ENCODE measurements at places on chromosomes 2 and 18.
A peak's percentile ranks its signal among the peaks of the same experiment; 100 is the strongest.

DNA sequence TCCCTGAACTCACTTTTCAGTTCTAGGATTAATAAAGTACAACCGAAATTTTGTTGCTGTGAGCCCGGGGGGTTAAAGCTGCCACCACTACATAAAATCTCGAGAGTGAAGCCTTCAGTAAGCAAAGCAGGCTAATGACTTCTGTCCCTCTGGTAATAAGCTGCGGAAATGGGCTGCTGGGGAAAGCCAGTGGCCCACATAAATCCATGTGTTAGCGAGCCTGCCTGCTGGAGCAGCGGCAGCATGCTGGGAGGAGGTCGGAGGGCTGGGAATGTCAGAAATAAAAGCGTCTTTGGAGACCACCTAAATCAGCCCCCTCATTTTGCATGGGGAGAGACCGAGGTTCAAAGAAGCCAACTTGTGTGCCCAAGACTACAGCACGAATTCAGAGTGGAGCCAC, 371.7 kb downstream of the TNS1 start:
- no peak for DNase-seq

GRCh38 chr2:181389524-181389923, 67.7 kb upstream of the ITGA4 start:
- DNase-seq: no peak

GRCh38 chr2:119856469-119856901, 96.8 kb downstream of the PTPN4 start:
- no peak for DNase-seq

- no peak for DNase-seq
Measured at GRCh38 chr2:12314127-12314760, 402.5 kb upstream of the TRIB2 start.

- no peak for DNase-seq
Measured at GRCh38 chr2:26522325-26522724, 44.4 kb upstream of the OTOF start.

- DNase-seq: no peak
Measured at GRCh38 chr2:15942711-15943345, 2.5 kb downstream of the MYCN start.

DNA sequence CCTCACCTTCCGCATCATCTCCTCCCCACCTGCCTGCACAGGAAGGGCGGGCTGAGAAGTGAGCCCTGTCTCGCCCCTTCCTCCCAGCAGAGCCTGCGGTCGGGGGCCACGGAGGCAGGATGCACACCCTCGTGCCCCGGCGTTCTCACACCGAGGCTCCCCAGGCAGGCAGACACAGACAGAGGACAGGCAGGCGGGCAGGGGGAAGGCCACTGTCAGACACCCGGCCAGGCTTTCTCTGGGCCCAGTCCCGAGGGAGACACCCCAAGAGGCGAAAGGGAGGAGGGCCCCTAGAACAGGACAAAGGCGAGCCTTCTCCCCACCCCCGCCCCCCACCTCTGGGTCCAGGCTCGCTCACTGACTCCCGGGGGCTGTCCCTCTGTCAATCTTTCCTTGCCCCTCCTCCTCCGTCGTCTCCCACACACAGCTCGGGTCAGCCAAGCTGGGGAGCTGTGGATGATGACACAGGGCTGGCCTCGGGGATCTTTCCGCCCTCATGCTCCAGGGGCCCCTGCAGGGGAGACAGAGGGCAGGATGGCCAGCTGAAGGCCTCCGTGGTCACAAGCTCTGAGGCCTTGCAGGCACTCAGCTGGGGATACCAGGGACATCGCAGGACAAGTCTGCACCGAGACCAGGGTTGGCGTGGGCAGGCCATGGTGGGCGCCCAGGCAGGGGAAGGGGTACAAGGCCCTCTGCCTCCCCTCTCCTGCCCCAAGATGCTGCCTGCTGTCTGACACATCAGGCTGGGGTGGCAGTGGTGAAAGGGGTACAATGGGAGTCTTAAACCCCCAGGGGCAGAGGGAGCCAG, 24.9 kb downstream of the BIN1 start:
- DNase-seq: no peak

- no peak for DNase-seq
Measured at GRCh38 chr2:181944164-181944913, 41.3 kb upstream of the PPP1R1C start.

GRCh38 chr2:188975497-188976102, 1.4 kb downstream of the COL3A1 start:
- DNase-seq: no peak

DNA sequence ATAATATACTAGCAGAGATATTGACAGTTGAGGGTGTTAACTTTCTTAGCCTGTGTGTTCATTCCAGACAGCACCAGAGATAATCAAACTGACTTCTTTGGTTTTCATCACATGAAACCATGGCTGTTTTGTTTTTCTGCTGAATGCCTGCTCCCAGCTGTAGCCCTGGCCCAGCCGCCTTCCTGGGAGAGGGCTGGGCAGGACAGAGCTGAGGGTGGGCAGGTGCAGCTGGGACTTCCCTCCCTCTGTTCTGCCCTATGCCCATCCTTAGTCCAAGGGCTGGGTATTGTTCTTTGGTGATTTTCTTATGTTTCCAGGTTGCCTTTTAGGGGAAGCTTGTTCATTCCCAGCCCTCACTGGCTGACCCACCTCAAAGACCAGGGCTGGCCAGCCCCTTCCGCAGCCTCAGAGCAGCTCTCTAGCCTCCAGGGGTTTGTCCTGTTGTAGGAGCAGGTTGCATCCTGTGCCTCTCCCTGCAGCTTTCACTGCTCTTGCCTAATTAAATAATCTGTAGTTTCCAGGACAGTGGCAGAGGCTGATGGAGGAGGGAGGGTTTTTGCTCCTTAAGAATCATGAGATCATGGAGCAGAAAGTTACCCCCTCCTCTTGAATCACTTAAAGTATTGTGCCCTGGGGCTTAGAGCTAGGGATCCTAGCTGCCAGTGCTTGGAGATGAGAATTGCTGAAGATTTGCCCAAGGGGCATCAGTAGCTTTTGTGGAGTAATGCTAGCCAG, 61.4 kb downstream of the MTCL1 start:
- DNase-seq: no peak

DNA sequence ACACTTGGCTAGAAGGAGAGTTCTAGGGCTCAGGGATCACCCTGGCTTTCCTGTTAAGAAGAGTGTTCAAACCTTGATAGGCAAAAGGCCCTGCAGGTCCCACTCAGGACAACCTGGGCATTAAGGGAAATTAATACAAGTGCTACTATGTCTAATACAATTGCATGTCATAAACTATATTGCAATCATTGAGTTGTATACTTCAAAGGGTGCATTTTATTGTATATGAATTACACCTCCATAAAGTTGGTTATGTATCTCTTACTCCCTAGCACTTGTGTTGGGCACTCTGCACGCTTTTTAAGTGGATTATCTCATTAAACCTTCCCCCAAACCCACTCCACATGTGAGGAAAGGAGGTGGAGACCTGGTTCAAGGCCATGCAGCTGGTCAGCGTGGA, 172.1 kb upstream of the GLI2 start:
- no peak for DNase-seq

- no peak for DNase-seq
Measured at GRCh38 chr2:72038524-72038923, 109.1 kb downstream of the CYP26B1 start.

DNA sequence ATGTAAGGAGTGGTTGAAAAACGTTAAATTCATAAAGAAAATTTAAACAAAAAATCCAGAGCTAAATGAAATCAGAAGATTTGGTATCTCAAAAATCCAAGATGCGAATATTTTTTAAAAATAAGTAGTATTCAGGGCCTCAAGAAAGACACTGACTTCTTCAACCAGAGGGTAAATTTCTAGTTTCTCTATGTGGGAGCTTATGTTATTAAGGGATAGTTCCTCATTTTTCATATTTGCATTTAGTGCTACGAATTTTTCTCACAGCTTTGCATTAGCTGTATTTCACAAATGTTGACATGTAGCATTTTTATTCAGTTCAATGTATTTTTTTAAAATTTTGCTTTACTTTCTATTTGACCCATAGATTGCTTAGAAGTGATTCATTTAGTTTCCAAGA, 454.7 kb downstream of the CBLN2 start:
- no peak for DNase-seq

DNA sequence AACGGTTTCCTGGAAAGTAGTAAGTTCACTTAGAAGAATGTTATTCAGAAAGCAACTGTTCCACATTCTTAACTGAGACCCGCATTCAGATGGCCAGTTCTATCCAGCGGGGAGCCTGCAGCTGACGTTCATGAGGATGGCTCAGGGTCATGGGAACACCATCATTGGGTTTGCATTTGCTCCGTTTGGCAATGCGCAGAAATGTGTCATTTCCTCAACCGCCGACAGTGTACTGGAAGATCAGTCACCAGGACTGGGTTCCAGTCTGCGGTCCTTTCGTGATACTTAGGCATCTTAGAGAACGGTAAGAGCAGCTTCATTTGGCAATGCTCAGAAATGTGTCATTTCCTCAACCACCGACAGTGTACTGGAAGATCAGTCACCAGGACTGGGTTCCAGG, 104.0 kb downstream of the DNER start:
- DNase-seq: no peak

DNA sequence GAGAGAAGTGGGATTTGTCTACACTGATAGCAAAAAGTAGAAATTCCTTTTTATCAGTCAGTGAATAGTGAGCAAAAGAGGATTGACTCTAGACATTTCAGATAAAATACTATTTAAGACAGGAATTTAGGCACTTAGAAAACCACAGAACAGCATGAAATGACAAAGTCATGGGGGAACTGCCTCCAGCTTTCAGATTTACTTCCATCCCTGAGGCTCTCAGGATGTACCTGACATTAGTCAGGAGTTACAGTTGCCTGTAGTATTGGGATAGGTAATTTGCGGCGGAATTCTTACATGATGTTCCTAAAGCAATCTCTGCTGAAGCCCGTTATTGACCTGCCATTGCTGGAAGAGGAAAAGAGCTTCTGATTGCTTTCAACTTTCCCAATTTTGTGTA, 337.1 kb upstream of the MAP2 start:
- no peak for DNase-seq

GRCh38 chr18:44437603-44438002, 243.1 kb upstream of the SETBP1 start:
- DNase-seq: no peak

- no peak for DNase-seq
Measured at GRCh38 chr2:157329524-157329923, 3.9 kb upstream of the ERMN start.

GRCh38 chr2:226932443-226932842, 96.6 kb downstream of the RHBDD1 start:
- DNase-seq: no peak

GRCh38 chr2:59019566-59020159, 778.5 kb upstream of the FANCL start:
- DNase-seq: no peak

DNA sequence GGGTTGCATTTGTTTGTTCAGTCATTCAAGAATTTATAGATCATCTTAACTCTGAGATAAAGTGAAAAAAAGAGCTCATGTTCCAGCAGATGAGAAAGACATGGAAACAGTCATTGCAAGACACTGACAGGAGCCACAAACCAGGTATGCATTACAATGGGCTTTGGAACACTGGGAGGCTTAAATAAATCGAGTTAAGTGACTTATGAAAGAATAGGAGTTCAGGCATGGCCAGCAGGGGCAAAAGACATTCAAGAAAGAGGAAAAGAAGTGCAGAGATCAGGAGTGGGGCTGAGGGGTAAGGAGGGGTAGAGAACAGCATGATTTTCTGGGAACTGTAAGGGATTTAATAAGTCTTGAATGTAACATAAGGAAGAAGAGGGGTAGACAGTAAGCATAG, 121.2 kb upstream of the EPC2 start:
- no peak for DNase-seq

DNA sequence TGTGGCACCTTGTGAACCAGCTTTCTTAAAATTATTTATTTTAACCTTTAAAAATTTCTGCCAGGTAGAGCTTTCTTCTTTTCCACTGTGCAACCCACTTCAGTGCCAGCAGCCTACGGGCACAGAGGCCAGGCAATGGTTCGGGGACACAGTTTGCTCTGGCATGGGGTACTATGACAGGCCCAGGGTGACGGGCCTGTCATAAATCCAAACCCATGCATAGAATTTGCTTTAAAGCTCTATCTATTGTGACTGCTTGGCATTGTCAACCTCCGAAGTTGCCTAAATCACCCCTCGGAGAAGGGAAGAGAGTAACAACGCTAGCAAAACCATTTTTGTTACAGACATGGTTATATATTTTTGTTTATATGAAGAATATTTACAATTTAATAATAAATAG, 1.5 kb downstream of the ODC1 start:
- DNase-seq: no peak

DNA sequence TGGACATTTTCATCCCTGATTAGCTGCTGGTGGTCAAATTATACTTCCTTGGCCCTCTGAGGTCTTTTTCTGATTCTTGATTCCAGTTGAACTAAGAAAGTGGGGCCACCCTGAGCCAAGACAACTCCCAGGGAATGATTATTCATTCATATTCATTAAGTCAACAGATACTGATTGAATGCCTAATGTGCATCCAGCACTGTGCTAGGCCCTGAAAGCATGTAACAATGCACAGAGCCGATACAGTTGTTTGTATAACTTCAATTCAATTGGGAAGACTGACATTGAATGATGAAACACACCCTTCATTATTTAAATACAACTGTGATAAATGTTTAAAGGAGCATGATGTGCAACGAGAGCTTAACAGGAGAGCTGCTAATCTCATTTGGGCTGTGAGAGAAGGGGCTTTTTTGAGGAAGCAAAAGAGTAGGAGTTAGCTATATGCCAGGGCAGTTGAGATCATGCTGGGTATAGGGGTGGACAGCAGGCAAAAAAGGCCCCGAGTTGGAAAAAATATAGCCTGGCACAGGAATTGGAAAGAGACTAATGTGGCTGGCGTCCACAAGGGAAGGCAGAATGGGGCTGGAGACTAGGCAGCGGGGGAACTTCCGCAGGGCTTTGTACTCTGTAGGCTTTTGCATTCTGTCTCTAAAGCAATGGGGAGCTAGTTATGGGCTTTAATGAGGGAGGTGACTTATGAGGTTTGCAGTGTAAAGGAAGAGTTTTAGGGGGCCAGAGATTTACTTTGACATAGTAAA, 57.2 kb upstream of the ACVR1 start:
- no peak for DNase-seq

GRCh38 chr2:205722283-205722918, 40.1 kb downstream of the NRP2 start:
- DNase-seq: peak; percentile 53

DNA sequence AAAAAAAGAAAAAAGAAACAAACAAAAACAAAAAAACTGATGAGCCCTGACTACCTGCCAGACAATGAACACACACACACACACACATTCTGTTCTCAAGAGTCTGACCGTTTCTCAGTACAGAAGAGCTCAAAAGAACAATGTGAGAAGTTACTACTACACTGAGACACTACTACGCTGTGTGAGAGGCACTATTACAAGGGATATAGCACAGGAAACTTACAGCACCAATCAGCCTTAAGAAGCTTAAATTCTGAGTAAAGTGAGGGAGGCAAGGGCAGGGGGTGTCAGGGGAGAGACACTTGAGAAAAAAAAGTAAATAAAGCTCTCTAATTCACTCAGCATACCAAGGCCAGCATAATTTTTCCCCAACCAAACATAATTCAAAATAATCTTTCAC, 32.5 kb downstream of the WDR33 start:
- no peak for DNase-seq

- DNase-seq: no peak
Measured at GRCh38 chr2:127637725-127638252, 8.2 kb upstream of the GPR17 start.

Measured in NCI-H1436 (cell line).